ENCODE measurements at places on chromosomes 13 and 19.

- no peak for DNase-seq
These were observed 242.8 kb downstream of the ENOX1 start for GRCh38 chr13:43544011-43544410.

DNA sequence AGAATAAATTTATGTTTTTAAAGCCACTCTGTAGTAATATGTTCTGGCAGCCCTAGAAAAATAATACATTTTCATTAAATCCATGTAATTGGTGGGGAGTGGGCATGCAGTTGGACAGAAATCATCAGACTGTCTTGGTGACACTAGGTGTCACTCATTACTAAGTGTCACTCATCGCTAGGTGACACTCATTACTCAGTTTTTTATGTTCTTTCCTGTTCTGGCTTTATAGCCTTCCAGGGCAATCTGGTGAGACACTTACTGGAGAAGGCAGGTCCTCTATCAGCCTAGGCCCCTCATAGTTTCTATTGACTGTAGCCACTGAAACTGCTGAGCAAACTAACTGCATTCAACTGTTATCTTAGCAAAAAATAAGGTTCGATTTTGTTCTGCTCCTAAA is 542.1 kb downstream of the SLITRK1 start:
- no peak for DNase-seq

- DNase-seq = no peak
These were observed 200.9 kb upstream of the RFC3 start for GRCh38 chr13:33617055-33617454.

DNA sequence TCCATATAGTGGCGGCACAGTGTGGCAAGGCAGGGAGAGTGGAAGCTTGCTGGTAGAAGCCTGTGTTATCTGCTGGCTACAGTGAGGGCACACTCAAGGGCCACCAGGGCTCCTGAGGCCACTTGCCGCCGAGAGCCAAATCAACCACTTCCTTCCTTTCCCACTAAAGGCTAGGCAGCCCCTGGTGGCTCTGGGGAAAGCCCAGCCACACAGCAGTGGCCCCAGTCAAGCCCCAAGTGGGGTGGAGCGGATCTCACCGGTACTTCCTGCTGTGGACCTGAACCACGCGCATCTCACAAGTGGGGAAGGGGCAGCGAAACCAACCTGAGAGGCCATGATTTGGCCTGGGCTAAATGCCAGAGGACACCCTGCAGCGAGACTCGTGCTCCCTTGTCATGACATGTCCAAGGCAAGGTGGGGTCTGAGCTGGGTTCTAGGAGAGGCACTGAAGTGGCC is 21.9 kb upstream of the SLC35E1 start:
- DNase-seq = no peak

GRCh38 chr13:95564733-95565291 is 12.3 kb downstream of the CLDN10 start:
- DNase-seq = no peak

- DNase-seq = no peak
These were observed 29.9 kb upstream of the FAM124A start for GRCh38 chr13:51192348-51192747.

- no peak for DNase-seq
These were observed 18.4 kb upstream of the GAS6 start for GRCh38 chr13:113882267-113882630.

- DNase-seq = no peak
These were observed 19.2 kb downstream of the ATCAY start for GRCh38 chr19:3899531-3900294.

Measured in mesothelial cell of epicardium (in vitro differentiated cells).